ENCODE measurements at places on chromosomes 2 and 18.
A peak's percentile ranks its signal among the peaks of the same experiment; 100 is the strongest.

GRCh38 chr2:7010391-7011054 is 93.3 kb downstream of the RNF144A start:
- peaks cover 56% of the 10 kb centered on the region for H3K4me1 ChIP-seq
- no peak overlapping the region for H3K4me3 ChIP-seq
- peak; percentile 93 for DNase-seq
- no peaks in the 10 kb centered on the region for H3K36me3 ChIP-seq

GRCh38 chr2:184644685-184645084 is 46.4 kb downstream of the ZNF804A start:
- no peaks in the 10 kb centered on the region for H3K27me3 ChIP-seq
- H3K36me3 ChIP-seq = no peaks in the 10 kb centered on the region
- no peak overlapping the region for H3K27ac ChIP-seq
- DNase-seq = peak; percentile 34

- peaks cover 30% of the 10 kb centered on the region for H3K4me1 ChIP-seq
- no peak overlapping the region for H3K27ac ChIP-seq
- H3K36me3 ChIP-seq = no peaks in the 10 kb centered on the region
- peak; percentile 31 for DNase-seq
These were observed 48.7 kb downstream of the FMNL2 start for GRCh38 chr2:152383702-152384101.

GRCh38 chr2:156779416-156780120 is 343.4 kb downstream of the GPD2 start:
- no peak overlapping the region for H3K4me3 ChIP-seq
- DNase-seq = no peak
- no peaks in the 10 kb centered on the region for H3K4me1 ChIP-seq
- H3K27me3 ChIP-seq = no peaks in the 10 kb centered on the region
- no peak overlapping the region for H3K27ac ChIP-seq

DNA sequence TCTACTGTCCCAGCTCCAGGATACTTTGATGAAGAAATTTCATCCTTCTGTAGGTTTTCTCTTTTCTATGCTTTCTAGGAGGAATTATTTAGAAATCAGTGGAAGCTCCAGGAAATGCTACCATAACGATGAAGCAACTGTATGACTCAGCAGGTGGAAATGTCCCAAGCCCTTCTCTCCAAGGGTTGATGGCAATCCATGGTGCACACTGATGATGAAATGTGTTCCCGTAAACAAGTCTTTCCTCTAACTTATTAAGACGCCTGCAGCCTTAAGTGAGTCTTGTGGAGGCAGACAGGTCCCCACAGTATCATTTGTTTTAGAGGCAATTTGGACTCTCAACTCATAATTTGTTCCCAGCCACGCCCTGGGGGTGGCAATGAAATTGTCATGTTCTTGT is 777.6 kb upstream of the SOX11 start:
- no peaks in the 10 kb centered on the region for H3K4me1 ChIP-seq
- H3K4me3 ChIP-seq = no peak overlapping the region
- no peaks in the 10 kb centered on the region for H3K27me3 ChIP-seq
- no peaks in the 10 kb centered on the region for H3K36me3 ChIP-seq
- peak; percentile 0 for DNase-seq

GRCh38 chr2:143936538-143936847 is 583.4 kb downstream of the ZEB2 start:
- H3K27ac ChIP-seq = no peak overlapping the region
- H3K4me3 ChIP-seq = peak overlapping the region; percentile 80
- DNase-seq = no peak
- no peaks in the 10 kb centered on the region for H3K36me3 ChIP-seq
- H3K27me3 ChIP-seq = no peaks in the 10 kb centered on the region

DNA sequence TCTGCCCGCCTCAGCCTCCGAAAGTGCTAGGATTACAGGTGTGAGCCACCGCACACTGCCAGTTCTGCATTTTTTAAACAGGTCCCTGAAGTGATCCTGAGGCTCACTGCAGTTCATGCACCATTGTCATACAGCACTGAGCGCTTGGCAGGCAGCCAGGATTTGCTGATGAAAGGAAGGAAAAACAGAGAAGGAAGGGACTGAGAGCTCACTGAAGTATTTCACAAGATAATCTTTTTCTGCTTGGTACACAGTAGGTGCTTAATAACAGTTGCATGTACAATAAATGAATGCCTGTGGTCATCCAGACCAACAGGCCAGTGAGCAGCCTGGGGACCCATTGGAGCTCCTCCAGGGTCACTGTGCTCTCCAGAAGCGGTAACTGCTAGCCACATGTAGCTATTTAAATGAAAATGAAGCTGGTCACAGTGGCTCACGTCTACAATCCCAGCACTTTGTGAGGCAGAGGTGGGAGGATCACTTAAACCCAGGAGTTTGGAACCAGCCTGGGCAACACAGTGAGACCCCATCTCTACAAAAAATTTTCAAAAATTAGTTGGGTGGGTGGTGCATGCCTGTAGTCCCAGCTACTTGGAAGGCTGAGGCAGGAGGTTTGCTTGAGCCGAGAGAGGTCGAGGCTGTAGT is 33.1 kb upstream of the SMAD7 start:
- no peak overlapping the region for H3K27ac ChIP-seq
- no peaks in the 10 kb centered on the region for H3K36me3 ChIP-seq
- no peaks in the 10 kb centered on the region for H3K4me1 ChIP-seq
- H3K4me3 ChIP-seq = no peak overlapping the region
- H3K27me3 ChIP-seq = no peaks in the 10 kb centered on the region

GRCh38 chr2:101502095-101502494 is 27.2 kb upstream of the RFX8 start:
- no peak overlapping the region for H3K27ac ChIP-seq
- no peaks in the 10 kb centered on the region for H3K27me3 ChIP-seq
- H3K36me3 ChIP-seq = no peaks in the 10 kb centered on the region
- peaks cover 17% of the 10 kb centered on the region for H3K4me1 ChIP-seq
- DNase-seq = no peak
- no peak overlapping the region for H3K4me3 ChIP-seq

- peaks cover 47% of the 10 kb centered on the region for H3K4me1 ChIP-seq
- no peaks in the 10 kb centered on the region for H3K27me3 ChIP-seq
- peak; percentile 22 for DNase-seq
- peak overlapping the region; percentile 90 for H3K27ac ChIP-seq
- H3K36me3 ChIP-seq = no peaks in the 10 kb centered on the region
These were observed 99.0 kb upstream of the RNF152 start for GRCh38 chr18:61991836-61992235.

DNA sequence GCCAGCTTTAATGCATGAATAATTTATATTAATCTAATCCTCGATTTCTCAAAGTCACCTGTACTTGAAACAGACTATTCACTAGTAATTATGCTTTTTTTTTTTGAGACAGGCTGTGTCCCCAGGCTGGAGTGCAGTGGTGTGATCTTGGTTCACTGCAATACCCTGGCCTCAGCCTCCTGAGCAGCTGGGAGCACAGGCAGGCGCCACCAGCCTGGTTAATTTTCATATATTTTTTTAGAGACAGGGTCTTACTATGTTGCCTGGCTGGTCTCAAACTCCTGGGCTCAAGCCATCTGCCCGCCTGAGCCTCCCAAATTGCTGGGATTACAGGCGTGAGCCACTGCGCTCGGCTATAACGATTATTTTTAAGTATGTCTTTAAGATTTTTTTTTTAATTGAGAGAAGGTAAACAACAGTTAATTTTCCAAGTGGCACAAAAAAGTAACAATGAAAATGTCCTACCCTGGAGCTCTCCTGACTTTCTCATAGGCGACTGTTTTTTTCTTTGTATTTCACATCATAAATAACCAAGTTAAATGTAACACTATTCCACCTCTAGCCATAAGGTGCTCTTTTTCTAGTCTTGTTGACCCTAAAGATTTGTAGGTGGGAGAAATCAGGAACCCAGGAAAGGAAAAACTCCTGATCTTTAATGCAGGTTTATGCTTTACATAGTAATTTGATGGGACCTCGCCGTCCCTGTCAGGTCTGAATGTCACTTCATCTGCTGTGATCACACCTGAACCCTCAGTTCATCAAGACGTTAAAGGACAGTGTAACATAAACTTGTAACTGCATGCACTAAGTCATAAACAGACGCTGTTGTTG is 1.3 kb upstream of the ANKRD12 start:
- H3K4me3 ChIP-seq = peak overlapping the region; percentile 74
- H3K4me1 ChIP-seq = peaks cover 24% of the 10 kb centered on the region
- peaks cover 22% of the 10 kb centered on the region for H3K36me3 ChIP-seq
- peak overlapping the region; percentile 98 for H3K27ac ChIP-seq
- no peak for DNase-seq

- H3K36me3 ChIP-seq = peaks cover 55% of the 10 kb centered on the region
- peak; percentile 11 for DNase-seq
- H3K27ac ChIP-seq = no peak overlapping the region
- H3K4me3 ChIP-seq = no peak overlapping the region
- peaks cover 18% of the 10 kb centered on the region for H3K4me1 ChIP-seq
These were observed 4.3 kb downstream of the TGOLN2 start for GRCh38 chr2:85323351-85323987.

- no peaks in the 10 kb centered on the region for H3K4me1 ChIP-seq
- H3K36me3 ChIP-seq = no peaks in the 10 kb centered on the region
- H3K4me3 ChIP-seq = no peak overlapping the region
- DNase-seq = no peak
These were observed 227.3 kb upstream of the RAB6C start for GRCh38 chr2:129752176-129752575.

- peaks cover 12% of the 10 kb centered on the region for H3K4me1 ChIP-seq
- DNase-seq = peak; percentile 45
- H3K27me3 ChIP-seq = no peaks in the 10 kb centered on the region
- no peak overlapping the region for H3K27ac ChIP-seq
- H3K36me3 ChIP-seq = 0 out of 2 replicates have a peak, but pooled peaks cover 6% of the 10 kb centered on the region
- no peak overlapping the region for H3K4me3 ChIP-seq
These were observed 79.1 kb upstream of the ZFP36L2 start for GRCh38 chr2:43305517-43305916.

DNA sequence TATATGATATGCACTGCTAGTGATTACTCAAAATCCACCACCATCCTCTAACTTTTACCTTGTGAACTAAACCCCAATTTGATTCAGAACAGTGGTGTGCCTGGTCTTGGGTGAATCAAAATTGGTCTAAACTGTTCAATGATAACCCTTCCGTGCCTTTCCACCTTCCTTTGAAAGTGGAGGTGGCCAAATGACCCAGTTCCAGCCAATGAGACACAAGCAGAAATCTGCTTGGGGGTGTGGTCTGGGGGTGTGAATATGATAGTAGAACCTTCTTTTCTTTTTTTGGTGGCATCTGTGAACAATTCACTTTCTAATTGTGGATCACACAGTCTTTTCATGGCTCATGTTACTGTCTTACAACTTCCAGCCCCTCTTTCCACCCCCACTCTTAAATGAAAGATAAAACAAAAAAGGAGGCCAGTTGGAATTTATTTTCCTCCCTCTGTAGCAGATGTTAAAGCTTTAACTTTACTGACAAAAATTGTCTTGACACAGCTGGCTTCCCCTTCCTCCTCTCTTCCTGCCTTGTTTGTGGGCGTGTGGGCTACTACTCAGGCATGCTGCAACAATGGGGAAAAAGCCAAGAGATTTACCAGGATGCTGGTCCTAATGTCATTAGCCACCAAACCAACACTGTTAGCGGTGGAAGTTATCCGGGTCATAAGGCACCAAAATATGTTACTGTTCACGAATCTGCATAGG is 58.8 kb upstream of the ANKRD44 start:
- peaks cover 14% of the 10 kb centered on the region for H3K4me1 ChIP-seq
- no peak overlapping the region for H3K4me3 ChIP-seq
- H3K36me3 ChIP-seq = no peaks in the 10 kb centered on the region
- no peak overlapping the region for H3K27ac ChIP-seq
- no peaks in the 10 kb centered on the region for H3K27me3 ChIP-seq

DNA sequence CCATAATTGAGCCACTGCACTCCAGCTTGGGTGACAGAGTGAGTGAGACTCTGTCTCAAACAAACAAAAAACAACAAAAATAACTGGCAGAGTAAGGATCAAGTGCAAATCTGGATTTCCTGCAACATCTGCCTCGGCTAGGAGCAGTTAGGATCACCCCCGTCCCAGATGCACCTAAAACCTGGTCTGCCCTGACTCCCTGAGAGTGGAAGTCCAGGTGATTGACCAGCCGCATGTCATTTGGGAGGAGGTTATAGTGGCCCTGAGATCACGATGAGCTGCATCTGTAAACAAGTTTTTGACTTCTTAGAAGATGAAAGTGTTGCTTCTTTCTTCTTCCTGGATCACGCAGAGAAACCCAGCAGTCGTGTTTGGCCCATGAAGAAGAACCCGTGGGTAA is 5.0 kb upstream of the ESPNL start:
- no peak overlapping the region for H3K27ac ChIP-seq
- H3K4me3 ChIP-seq = no peak overlapping the region
- H3K27me3 ChIP-seq = no peaks in the 10 kb centered on the region
- no peaks in the 10 kb centered on the region for H3K36me3 ChIP-seq
- DNase-seq = no peak
- no peaks in the 10 kb centered on the region for H3K4me1 ChIP-seq

- no peak overlapping the region for H3K4me3 ChIP-seq
- H3K27ac ChIP-seq = no peak overlapping the region
- H3K4me1 ChIP-seq = no peaks in the 10 kb centered on the region
- H3K27me3 ChIP-seq = no peaks in the 10 kb centered on the region
These were observed 205.4 kb downstream of the PTPRM start for GRCh38 chr18:7772510-7772888.

DNA sequence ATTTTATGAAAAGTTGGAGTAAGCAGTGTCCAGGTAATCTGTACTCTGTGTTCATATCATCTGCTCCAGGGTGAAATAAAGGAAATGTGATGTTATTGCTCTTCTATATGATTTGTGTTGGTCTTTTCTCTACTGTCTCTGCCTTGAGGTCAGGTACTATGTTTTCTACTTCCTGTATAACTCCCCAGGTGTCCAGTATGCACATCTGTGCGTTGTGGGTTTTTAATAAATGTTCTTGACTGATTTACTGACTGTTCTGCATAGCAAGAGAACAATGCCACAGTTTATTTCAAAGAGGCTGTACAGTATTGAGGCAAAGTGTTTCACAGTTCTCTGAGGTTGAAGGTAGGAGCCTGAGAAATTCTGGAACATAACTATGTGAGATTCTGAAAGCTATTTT is 89.7 kb downstream of the BABAM2 start:
- no peaks in the 10 kb centered on the region for H3K36me3 ChIP-seq
- no peak for DNase-seq
- peaks cover 22% of the 10 kb centered on the region for H3K4me1 ChIP-seq
- H3K4me3 ChIP-seq = no peak overlapping the region
- no peaks in the 10 kb centered on the region for H3K27me3 ChIP-seq

DNA sequence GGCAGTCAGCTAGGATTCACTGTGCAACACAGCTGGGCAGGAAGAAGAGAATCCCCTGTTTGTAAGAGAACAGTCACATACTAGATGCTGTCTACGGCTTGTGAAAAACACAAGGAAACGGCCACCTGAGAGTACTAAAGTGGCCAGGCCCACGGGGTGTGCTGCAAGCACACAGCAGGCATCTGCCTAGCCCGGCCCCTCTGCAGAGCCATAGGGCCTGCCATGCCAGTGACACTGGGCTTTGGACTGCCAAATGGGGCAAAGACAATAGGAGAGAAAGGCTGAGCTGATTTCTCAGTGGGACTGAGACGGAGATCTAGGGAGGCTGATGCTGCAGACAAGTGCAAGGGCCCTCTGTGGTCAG is 10.3 kb downstream of the TUBB6 start:
- H3K4me3 ChIP-seq = no peak overlapping the region
- H3K4me1 ChIP-seq = peaks cover 45% of the 10 kb centered on the region
- DNase-seq = no peak
- H3K36me3 ChIP-seq = peaks cover 77% of the 10 kb centered on the region
- H3K27ac ChIP-seq = peak overlapping the region; percentile 98

GRCh38 chr18:79890674-79891073 is 60.8 kb downstream of the SLC66A2 start:
- H3K27ac ChIP-seq = no peak overlapping the region
- no peaks in the 10 kb centered on the region for H3K4me1 ChIP-seq
- H3K4me3 ChIP-seq = no peak overlapping the region
- no peaks in the 10 kb centered on the region for H3K36me3 ChIP-seq
- no peak for DNase-seq
- no peaks in the 10 kb centered on the region for H3K27me3 ChIP-seq

Measured in GM23248 (cell line).